Activated naive CD8-positive, alpha-beta T cell treated with anti-CD3 and anti-CD28 coated beads, Interleukin-2, amount 50 U/mL, for 16 hours (primary cell): ENCODE measurements at places on chromosomes 5 and 9.

DNA sequence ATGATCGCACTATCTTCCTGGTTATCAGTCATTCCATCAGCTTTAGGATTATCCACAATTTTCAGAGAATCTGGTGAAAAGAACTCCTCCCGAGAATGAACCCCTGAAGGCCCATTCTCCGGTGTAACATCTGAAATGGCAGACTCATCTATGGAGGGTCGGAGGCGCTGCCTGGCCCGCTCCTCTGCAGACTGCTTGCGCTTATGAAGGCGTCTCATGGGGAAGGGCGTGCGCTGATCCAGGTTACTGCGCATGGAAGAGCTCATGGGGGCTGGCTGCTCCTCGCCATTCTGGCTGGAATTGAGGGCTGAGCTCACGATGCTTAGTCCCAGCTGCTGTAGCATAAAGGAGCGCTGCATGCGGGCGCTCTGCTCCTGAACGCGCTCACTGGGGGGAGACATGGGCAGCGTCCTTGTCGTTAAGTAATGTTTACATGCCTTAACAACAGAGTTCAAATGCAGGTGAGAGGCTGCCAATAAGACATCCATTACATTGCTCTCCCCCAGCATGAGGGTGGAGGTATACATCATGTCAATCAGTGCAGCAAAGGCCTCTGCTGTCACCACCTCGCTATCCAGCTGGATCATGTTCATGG lies 19.4 kb downstream of the GRHPR start:
- DNase-seq: no peak

DNA sequence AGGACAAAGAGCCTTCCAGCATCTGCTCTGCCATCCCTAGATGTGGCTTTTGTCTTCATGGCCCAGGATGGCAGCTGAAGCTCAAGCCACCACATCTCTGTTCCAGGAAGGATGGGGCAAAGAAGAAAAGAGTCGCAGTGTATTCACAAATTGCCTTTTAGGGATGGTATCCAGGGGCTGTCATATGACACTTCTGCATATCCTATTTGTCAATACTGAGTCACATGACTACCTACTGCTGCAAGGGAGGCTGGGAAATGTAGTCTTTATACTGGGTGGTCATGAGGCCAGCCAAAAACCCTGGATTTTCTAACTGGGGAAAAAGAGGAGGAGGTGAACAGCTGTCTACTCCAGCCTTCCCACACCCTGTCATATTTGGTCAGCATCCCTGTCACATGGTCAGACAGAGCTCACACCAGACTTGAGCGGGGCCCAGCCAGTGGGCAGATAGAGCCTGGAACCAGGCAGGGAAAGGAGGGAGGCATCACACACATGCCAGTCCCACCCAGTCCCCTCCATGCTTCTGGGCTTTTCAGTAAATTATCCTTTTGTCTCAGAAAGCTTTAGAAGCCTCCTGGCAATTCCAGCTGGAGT lies 52.0 kb downstream of the OLFM1 start:
- no peak for DNase-seq

DNA sequence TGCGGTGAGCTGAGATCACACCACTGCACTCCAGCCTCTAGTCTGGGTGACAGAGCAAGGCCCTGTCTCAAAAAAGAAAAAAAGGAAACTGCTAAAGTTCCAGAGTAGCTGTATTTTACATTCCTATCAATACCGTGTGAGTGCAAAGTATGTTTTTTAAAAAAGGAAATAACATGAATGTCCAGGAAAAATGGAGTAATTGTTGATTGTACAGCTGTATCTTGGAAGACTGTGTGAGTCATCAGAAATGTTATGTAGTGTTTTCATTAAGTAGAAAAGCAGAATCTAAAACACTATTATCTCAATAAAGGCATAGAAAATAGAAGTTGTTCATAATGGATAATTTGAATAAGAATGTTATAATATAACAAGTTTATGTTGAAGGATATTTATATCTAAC lies 53.9 kb downstream of the ZCCHC7 start:
- no peak for DNase-seq

DNA sequence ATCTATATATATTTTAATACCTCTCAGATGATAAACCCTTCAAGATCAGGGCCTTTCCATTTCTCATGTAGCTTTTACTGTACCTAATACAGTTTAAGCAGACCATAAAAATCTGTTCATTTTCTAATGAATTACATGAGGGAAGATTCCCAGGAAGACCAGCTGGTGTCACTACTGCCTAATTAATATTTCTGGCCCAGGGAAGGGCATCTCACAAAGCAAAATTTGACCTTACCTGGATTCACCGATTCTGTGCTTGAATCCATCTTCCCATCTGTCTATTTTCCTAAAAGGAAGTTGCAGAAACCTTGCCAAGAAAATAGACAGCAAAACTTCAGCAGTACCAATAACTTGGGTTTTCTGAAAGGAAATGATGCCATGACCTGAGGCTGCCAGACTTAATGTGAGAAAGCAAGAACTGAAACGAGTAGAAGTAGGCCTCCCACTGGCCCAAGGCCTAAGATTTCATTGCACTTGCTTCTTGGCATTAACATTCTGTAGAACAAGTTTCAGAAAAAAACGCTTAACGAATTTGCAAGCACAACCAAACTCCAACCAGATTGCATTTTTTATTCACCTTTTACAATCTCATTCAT lies 83.0 kb upstream of the GLIS3 start:
- no peak for DNase-seq

DNA sequence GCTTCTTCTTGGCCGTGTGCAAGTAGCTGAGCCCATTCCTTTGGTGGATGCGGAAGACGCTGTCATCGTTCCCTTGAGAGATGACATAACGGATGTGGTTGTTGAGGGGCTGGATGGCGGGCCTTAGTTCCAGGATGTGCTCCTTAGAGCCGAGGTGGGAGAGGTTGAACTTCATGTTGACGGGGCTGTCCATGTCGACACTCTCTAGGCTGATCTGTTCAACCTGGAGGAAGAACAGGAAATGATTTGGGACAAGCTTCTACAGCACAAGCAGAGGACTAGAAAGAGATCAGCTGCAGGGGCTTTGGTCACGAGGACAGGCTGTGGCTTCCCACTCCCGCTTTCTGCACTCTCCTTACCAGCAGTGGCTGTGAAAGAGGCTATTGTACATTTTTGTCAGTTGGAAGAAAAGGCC lies 176.0 kb downstream of the SLC12A2 start:
- no peak for DNase-seq

GRCh38 chr5:170523142-170523551 lies 19.3 kb downstream of the KCNIP1 start:
- no peak for DNase-seq

- no peak for DNase-seq
Observed at GRCh38 chr9:89491694-89492093, 6.2 kb downstream of the SEMA4D start.

GRCh38 chr5:81397176-81397575 lies 3.2 kb upstream of the ACOT12 start:
- DNase-seq: no peak

DNA sequence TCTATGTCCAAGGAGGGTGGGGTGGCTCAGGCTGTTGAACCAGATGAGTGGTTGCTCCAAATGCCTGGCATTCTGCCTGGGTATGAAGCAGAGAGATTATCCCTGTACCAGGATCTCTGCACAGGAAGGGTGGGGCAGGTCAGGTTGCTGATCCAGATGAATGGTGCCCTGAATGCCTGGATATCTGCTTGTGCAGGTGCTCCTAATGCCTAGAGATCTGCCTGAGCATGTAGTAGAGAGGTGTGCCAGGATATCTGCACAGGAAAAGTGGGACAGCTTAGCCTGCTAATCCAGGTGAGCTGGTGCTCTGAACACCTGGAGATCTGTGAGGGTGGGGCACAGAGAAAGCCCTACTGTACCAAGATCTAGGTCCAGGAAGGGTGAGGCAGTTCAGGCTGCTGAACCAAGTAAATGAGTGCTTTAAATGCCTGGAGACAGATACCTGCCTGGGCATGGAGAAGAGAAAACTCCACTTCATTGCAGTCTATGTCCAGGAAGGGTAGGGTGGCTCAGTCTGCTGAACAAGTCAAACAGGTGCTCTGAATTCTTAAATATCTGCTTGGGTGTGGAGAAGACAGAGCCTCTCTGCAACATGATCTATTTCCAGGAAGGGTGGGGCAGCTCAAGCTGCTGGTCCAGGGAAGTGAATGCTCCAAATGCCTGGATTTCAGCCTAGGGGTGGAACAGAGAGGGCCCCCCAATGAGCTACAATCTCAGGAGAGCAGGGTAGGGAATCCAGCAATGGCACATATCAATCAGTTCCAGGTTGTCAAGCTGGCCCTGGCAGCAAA lies 189.4 kb upstream of the DMRTA1 start:
- no peak for DNase-seq

GRCh38 chr5:61801174-61801573 lies 469.1 kb downstream of the ZSWIM6 start:
- no peak for DNase-seq
